Stimulated activated CD4-positive, alpha-beta T cell treated with anti-CD3 and anti-CD28 coated beads, Interleukin-12 subunit alpha, Interleukin-12 subunit beta, amount 100 ng/mL, for 4 hours (primary cell): ENCODE measurements at places on chromosomes 16 and 17.
A peak's percentile ranks its signal among the peaks of the same experiment; 100 is the strongest.

GRCh38 chr17:47235923-47236322 lies 17.7 kb upstream of the ITGB3 start:
- DNase-seq, result no peak

- DNase-seq, result no peak
Observed at GRCh38 chr16:31148281-31148728, 1.6 kb downstream of the PRSS36 start.

DNA sequence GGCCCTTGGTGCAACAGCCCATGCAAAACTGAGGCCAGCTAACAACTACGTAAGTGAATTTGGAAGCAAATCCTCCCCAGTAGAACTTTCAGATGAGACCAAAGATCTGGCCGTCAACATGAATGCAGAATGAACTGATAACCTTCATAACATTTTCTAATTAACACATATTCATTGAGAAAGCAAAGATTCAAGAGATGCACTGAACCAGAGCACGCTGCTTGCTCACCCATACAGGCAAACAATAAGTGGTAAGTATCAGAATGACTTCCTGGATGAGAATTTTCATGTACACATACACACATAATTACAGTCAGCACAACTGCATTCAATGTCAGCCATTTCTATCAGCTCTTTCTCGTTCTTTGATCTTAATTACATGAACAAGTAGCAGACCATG lies 30.6 kb downstream of the XYLT1 start:
- no peak for DNase-seq

DNA sequence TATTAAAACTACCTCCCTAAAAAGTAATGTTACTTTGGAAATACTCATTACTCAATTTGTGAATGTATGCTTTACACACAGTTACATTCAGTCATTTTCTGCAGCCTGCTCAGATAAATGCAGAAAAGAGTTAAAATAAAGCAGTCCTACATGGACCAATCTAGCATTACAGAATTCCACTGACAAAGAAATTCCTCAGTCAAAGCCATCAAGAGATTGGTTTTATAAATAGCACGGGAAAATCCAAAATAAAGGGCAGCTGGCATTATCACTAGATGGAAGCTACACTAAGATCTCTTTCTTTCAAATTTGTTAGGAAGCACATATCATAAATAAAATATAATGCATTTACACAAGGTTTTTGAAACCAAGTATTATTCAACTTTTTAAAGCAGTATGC lies 58.3 kb downstream of the DUSP14 start:
- no peak for DNase-seq

DNA sequence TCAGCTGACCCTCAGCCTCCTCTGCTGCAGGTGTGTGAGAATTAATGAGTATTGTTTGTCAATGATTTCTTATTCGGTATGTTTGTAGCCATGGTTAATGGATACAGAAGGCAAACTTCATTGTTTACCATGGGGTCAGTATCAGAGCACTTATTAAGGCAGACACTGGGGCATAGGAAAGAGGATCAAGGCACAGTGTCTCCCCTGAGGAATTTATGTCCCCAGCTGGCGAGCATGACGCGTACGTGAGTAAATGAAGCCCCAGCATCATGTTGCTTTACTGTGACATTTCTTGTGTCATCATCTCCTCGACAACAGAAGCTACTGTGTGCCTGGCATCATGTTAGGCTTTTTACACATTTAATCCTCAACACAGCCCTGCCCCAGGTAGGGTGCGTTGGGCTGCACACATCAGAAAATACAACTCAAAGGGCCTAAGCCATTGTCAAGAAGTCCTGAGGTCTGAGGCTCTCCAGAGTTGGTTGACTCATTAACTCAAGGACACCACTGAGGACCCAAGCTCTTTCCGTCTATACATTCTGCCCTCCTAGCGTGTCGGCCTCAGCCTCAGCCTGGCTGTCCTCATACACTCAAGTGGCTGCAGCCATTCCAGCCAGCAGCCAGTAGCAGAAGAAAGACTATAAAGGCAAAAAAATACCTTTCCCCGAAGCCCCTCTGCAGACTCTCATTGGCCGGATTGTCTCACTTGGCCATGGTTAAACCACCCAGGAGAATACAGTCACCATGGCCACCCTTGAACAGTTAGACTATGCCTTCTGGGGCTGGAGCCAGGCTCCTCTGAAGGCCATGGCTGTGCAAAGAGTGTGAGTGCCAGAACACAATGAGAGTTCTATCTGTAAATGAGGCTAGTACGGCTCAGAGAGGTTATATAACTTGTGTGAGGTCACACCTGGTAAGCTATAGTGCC lies 13.9 kb upstream of the ZCCHC14 start:
- no peak for DNase-seq

DNA sequence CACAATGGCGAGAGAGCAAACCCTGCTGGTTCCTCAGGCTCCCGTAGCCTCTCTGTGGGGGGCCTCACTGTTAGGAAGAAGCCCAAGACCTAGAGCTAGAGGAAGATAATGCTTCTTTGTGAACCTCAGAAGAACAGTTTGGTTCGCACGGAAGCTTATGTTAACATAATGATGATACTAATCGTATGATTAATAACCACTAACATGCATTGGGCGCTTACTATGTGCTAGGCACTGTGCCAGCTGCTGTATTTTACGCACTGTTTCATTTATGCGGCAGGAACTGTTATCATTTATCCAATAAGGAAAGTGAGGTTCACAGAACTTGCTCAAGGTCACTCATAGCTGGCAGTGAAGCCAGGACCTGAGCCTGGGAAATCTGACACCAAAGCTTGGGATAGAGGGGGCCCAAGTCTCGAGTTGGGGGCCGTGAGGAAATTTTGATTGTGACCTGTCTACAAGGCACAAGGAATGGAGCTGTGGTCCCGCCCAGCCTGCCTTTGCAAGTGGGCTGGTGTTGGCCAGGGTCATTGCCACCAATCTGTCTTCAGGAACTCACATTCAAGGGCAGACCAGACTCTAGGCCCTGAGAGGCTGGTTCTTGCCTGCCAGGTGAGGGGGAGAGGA lies 6.8 kb downstream of the PRCD start:
- DNase-seq, result no peak

DNA sequence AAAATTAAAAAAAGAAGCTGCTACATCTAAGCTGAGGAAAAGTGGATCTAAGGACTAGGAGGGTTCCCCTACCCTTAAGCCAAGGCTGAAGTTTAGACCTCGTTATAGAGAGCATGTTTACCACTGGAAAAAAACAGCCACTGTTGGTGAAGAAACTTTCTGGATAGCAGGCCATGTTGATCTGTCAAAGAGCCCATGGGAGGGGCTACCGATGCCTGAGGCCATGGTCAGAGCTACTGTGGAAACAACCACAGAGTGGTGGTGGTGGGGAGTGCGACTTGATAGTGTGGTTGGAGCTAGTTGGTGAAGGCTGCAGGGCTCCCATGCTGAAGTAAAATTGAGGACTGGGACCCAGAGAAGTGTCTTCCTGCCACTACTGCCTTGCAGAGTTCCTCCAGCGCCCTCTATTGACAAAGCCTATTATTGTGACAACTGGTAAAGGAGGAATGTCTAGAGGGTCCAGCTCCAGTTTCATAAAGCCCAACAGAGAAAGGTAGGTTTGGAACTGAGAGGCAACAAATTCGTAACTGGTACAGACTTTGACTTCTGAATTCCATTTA lies 12.7 kb upstream of the FAM20A start:
- DNase-seq, result no peak

- DNase-seq, result no peak
Observed at GRCh38 chr16:57852189-57852588, 49.9 kb upstream of the KIFC3 start.

- DNase-seq, result no peak
Observed at GRCh38 chr16:84413244-84414004, 45.1 kb downstream of the ATP2C2 start.

GRCh38 chr16:10031955-10032354 lies 150.3 kb downstream of the GRIN2A start:
- no peak for DNase-seq

- peak; percentile 22 for DNase-seq
Observed at GRCh38 chr17:14784997-14785696, 480.0 kb downstream of the PMP22 start.

- no peak for DNase-seq
Observed at GRCh38 chr17:65556910-65557348, 4.5 kb downstream of the AXIN2 start.

- DNase-seq, result no peak
Observed at GRCh38 chr17:81264640-81265039, 25.5 kb downstream of the NDUFAF8 start.

- no peak for DNase-seq
Observed at GRCh38 chr16:56302506-56302905, 111.2 kb downstream of the GNAO1 start.

DNA sequence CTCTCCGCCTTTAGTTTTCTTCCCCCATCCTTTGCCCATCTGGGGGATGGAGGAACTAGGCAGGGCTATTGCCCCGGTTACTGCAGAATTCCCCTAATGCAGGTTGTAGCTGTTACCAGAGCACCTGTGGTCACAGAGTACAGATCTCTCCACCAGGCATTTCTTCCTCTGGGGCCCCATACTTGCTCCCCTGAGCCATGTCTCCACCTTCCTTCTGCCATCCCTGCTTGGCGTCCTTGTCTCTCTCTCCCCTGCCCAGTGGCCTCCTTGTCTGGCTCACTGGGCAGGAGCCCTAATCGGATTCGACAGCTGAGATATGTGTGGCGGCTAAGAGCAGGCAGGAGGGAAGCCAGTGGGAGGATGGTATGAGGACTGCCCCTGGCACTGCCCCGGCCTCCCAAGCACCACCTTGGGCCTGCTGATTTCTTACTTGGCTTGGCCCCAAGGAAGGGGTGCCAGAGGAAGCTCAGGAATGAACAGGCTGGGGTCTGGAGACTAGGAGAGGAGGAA lies 2.0 kb downstream of the RARA start:
- no peak for DNase-seq

GRCh38 chr16:86383488-86384262 lies 126.7 kb upstream of the FOXF1 start:
- no peak for DNase-seq

DNA sequence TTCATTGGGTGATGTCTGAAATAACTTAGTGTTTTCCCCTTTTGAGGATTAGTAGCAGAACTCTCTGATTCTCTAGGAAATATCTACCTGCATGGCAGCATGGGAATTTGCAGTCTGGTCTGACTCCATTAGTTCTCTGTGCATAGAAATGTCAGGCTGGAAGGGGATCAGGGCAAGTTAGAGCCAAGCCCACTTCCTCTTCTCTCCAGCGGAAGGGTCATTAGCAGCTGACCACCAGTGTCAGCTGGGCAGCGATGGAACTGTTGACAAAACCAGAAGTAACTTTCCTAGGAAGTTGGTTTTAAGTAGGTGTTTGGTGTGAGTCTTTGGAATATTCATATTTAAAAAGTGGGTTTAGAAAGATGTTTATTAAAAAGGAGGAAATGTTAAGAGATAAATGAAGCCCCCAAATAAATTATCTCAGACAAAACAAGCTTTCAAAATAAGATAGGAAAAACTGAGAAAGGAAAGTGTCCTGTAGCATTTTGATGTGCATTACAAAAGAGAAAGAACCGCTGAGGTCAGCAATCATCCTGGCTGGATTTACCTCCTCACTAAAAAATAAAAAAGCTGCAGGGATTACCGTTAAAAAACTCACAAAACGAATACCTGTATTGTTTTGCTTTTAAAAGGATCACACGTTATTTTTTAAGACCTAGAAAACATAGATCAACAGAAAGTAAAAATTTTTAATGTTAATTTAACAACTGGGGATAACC lies 32.4 kb upstream of the MMD start:
- no peak for DNase-seq

DNA sequence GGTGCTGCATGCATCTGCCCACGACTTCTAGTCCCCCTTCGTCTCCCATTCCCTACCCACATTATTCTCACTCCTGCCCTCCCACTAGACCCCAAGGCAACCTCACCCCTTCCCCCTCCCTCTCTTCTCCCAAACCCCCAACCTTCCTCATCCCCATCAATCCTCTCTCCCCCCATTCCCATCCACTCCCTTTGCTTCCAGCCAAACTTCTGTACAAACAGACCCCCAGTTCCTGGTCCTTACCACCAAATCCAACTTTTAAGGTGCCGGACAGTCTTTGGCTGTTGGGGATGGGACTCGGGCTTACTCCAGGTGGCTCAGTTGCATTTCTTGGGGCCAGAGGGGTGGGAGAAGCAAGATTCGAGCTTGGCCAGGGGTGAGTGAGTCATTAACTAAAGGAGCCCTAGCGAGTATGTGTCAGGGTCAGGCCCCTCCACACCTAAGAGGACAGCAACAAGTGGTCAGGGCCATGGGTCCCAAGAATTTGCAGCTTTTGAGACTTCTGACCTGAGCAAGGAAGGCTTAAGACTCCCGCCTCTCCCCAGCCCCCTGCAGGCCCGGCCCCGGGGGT lies at the start of gene SLC38A8:
TSS of gene SLC38A8 (minus strand) at position 488 of the 571 bp plus-strand sequence. CDS start 638 bp downstream, outside the sequence.
- DNase-seq, result no peak

DNA sequence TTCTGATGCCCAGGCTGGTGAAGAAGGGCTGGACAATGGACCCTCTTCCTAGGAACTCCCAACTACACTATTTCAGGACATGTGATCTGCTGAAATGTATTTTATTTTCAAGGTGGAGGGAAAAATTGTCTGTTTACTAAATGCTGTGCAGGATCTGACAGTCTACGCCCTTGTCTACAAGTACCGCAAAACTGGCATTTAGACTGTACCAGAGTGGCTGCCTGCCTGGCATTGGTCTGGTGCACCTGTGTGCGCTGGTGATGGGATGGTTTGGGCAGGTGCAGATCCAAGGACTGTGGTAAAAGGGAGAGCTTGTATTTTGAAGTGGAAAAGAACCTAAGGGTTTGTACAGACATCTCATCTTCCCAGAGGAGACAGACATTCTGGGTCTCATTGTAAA lies 79.7 kb downstream of the AIPL1 start:
- DNase-seq, result no peak

DNA sequence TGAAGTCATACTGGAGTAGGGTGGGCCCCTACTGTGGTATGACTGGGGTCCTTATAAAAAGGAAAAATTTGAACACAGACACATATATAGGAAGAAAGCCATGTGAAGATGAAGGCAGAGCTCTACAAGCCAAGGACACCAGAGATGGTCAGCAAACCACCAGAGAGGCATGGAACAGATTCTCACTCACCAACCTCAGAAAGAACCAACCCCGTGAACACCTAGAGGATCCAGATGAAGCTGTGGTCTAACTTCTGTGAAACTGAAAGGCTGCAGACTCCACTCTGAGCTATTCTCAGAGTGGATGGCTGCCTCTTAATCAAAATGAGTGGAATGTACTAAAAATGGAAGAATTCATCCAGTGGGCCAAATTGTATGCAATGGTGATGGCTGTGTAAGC lies 149.6 kb downstream of the ABCA8 start:
- DNase-seq, result no peak

- DNase-seq, result no peak
Observed at GRCh38 chr16:85075236-85075924, 36.9 kb downstream of the CIBAR2 start.

- no peak for DNase-seq
Observed at GRCh38 chr17:82000803-82001570, 21.7 kb downstream of the CENPX start.

DNA sequence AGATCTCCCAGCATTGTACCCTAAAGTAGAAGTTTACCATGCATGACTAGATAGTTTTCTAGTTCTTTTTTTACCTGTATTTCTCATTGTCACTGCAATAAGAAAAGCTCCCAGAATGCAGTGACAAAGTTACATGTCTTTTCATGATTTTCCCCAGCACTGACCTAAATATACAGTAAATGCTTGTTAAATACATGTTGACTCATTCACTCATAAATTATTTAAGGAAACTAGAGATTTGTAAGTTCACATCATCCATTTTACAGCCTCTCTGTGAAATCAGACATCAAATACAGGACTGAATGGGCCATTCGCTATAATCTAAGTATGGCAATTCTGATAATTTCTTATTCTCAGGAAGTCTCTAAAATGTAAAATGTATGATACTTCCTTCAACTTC lies 258.9 kb upstream of the AXIN2 start:
- no peak for DNase-seq
